SK-N-DZ (cell line): ENCODE measurements at places on chromosomes 3 and 15.

DNA sequence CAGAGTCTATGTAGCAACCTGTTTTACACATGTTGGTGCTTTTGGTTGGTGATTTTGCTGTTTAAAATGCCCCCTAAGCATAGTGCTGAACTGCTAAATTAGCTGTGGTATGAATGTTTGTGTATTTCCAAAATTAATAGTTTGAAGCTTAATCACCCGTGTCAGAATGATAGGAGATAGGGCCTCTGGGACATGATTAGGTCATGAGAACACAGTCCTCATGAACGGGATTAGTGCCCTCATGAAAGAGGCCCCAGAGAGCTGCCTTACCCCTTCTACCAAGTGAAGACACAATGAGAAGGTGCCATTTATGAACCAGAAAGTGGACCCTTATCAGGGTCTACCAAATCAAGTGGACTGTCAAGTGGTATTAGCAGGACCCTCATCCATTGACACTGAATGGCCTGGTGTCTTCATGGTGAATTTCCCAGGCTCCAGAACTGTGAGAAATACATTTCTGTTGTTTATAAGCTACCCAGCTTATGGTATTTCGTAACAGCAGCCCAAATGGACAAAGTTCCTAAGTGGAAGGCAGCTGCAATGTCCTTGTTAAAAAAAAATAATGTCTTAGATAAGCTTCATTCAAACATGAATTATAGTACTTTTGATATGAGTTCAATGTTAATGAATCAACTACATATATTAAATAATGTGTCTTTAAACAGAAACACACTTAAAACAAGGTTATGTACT lies 37.7 kb upstream of the FRMD4B start:
- no peak for DNase-seq

- DNase-seq, result no peak
These were observed 85.3 kb downstream of the LRRK1 start for GRCh38 chr15:101004500-101004899.

- no peak for DNase-seq
These were observed 33.3 kb downstream of the PTPN23 start for GRCh38 chr3:47414161-47414564.

DNA sequence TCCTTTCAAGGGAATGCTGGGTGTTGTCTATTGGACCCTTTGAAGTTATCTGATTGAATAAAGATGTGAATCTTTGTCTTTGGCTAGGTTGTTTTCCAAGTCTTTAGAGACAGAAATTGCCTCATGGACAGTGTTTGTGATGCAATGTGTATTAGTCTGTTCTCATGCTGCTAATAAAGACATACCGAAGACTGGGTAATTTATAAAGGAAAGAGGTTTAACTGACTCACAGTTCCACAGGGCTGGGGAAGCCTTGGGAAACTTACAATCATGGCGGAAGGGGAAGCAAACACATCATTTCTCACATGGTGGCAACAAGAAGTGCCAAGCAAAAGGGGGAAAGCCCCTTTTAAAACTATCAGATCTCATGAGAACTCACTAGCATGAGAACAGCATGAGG lies 88.8 kb upstream of the PLXND1 start:
- DNase-seq, result no peak

DNA sequence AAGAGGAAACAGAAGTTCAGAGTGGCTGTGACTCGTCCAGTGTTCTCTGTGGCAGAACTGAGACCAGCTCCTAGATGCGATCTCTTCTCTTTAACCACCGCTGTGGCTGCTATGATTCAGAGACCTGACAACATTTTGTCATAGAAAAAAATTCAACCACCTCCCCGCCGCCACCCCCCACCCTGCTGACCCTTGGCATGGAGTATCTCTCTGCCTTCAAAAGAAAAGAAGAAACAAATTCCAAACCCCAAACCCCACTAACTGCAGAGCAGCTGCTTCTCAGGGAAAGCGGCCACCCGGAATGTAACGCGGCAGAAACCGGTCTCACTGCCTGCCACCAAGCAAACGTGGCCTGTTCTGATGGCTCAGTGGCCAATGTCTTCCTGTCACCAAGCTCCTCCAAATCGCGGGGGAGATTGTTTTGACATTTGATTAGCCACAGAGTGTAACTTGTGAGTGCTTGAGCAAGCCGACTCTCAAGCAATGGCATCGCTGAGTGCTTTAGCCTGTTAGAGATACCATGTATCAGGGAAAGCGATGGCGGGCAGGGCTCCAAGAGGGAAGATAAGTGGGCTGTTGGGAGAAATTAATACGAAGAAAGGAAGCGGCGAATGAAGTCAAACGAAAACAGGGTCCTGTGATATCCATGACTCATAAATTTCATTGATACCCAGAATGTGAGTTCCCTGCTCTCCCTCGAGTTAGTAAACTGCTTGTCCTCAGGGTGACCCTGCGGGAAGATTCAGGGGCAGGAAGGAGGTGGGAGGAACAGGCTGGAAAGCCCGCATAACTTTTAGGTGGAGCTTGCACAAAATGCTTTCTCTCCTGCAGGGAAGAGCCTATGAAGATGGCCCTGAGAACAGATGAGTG lies 44.8 kb upstream of the TLE3 start:
- peak; percentile 43 for DNase-seq
